ENCODE measurements at places on chromosomes 6 and 20.

DNA sequence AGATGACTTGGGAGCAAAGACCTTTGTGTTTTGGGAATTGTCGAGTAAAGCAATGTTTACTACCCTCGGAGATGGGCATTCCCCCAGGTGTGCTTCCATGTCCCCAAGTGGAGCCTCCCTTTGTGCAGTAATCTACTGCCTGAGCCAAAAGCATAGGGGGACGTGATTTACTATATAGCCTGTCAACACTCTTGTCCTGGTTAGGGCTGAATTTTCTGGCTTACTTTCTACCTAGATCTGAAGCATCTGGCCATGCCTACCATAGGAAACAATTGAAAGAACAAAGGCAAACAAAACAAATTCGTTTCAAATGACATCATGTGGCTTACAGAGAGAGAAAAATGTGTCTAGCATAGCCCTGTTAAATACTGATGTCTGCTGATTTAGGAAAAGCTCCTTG lies 350.6 kb downstream of the SAMD5 start:
- no peak for DNase-seq

DNA sequence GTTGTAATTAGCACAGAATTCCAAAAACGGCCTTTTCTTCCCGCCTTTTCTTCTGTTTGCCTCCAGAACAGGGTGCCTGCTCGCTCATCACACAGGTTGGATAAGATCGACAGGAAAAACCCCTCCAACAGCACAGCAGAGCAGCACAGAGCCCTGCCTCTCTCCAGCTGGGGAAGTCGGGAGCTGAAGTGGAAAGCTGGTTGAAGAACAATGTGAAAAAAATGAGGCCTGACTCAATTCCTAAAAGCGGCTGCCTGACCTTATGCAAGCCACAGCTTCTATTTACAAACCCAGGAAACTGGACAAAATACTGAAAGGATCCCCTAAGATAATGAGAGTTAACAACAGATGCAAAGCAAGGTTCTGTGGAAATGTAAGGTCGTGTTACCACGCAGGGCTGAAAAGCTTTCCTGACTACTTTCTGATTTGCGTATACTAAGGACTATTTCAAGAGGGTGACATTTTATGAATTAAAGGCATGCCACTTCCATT lies 116.9 kb downstream of the TTLL2 start:
- DNase-seq = no peak

DNA sequence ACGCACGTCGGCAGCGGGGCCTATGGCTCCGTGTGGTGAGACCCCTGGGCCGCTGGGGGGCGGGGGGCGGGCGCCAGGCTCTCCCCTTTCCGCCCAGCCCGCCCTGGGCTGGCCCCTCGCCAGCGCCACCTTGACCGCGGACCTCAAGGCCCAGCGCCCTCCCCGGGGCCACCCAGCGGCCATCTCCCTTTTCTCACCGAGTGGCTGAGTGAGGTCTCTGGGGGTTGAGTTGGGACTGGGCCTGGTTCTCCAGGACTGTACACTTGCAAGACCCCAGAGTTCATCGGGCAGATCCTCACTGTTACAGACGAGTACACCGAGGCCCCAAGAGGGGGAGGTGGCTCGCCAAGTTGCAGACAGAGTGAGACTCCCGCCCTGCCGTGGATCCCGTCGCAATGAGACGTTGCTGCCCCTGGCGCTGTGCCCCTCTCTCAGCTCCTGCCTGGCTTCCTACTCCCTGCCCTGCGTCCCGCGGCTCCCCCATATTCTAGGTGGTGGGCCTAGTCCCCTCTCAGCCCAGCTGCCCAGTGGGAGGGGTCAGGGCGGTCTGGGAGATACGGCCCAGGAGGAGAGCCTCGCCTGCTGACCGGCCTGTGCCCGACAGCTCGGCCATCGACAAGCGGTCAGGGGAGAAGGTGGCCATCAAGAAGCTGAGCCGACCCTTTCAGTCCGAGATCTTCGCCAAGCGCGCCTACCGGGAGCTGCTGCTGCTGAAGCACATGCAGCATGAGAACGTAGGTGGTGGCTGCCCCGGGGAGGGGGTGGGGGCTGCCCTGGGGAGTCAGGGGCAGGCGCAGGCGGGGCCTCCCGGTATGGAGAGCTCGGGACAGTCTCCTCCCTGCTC lies 576 bp downstream of the MAPK13 start:
- no peak for DNase-seq

- no peak for DNase-seq
Observed at GRCh38 chr6:90233994-90234393, 62.6 kb downstream of the BACH2 start.

GRCh38 chr20:42734660-42735368 lies 454.9 kb downstream of the PTPRT start:
- no peak for DNase-seq

DNA sequence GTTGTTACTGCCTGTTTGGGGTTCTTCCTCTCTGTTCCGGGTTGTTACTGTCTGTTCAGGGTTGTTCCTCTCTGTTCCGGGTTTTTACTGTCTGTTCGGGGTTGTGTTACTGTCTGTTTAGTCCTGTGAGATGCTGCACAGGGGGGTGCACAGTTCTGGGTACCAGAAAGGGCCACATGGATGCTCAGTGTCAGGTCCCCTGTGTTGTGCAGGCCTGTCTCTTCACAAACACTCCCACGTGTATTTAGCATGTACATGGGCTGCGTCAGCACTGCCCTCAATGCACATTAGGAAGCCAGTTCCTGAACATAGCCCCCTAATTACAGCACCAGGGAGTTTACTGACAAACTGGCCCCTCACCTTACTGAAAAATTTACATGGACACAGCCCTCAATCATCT lies 118.5 kb downstream of the DLL1 start:
- no peak for DNase-seq

- DNase-seq = no peak
Observed at GRCh38 chr20:56808117-56808725, 179.1 kb downstream of the TFAP2C start.

DNA sequence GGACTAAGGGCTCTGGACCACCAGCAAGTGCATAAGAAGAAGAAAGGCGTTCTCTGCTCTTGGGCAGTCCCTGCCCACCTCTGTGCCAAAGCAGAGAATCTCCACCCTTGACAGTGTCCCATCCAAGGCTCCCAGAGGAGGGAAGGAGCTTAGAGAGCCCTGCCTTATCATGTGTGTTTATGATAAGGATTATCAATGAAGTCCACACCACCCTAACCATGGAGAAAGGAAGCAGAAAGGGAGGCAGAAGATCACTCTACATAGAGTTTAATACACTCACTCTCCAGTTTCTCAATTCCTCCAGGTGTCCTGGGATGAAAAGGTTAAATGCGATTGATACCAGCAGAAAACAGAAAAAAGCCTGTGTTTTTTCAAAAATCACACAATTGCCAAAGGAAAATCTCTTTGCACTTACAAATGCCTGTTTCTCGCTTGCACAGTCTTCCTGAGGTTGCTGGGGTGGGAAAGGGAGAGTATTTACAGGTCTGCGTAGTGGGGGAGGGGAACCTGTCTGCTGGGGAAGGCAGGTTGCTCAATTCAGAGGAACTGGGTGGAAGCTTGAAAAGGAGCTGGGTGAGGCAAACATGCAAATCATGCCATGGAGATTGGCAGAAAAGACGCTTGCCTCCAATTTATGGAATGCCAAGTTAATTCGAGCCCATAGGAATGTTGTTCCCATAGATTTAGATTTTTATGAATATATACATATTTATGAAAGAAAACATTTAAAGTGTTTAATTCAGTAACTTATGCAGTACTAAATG lies 104.0 kb downstream of the EYA2 start:
- DNase-seq = no peak

GRCh38 chr6:11428895-11429294 lies 108.7 kb upstream of the TMEM170B start:
- DNase-seq = no peak

- DNase-seq = no peak
Observed at GRCh38 chr6:9745966-9746365, 668.9 kb downstream of the TFAP2A start.

DNA sequence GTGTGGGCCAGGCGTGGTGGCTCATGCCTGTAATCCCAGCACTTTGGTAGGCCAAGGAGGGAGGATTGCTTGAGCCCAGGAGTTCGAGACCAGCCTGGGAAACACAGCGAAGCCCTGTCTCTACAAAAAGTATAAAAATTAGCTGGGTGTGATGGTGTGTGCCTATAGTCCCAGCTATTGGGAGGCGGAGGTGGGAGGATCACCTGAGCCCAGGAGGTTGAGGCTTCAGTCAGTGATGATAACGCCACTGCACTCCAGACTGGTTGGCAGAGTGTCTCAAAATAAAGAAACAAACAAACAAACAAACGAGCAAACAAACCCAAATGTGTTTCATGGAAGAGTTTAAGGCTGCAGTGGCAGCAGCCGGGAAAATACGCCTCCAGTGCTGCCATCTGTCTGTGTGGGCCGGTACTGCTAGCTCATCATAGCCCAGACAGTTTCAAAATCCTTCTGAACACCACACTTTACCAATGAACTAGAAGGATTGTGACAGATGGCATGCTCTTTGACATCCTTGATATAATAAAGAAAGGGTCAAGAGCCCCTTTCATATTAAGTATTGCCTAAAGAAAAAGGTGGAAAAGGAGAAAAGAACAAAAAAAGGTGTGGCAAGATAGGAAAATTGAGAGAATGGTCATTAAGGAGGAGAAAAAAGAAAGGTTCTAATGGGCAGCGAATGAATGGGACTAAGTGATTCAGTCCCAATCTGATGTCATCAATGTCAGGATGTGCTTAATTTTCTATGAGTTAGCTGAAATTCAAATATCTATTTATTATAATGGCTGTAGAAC lies 298.6 kb downstream of the SYNE1 start:
- peak; percentile 46 for DNase-seq

GRCh38 chr6:106064756-106065155 lies 21.4 kb upstream of the PRDM1 start:
- no peak for DNase-seq

DNA sequence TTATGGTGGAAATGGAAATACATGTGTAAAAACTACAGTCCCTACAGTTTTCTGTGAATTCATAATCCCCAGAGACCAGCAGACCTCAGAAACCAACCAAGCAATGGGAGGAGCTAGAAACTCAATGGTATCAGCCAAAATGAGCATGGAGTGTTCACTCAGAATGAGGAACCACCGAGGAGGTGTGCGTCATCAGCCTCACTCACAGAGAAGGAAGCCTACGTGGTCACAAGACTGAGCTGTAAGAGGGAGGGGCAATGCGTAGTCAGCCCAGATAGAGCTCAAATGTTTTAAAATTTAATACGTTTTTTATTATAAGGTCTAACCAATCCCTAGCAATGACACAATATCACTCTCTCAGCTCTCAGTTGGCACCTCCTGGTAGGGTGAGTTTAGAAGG lies 17.4 kb downstream of the MYLK4 start:
- no peak for DNase-seq

DNA sequence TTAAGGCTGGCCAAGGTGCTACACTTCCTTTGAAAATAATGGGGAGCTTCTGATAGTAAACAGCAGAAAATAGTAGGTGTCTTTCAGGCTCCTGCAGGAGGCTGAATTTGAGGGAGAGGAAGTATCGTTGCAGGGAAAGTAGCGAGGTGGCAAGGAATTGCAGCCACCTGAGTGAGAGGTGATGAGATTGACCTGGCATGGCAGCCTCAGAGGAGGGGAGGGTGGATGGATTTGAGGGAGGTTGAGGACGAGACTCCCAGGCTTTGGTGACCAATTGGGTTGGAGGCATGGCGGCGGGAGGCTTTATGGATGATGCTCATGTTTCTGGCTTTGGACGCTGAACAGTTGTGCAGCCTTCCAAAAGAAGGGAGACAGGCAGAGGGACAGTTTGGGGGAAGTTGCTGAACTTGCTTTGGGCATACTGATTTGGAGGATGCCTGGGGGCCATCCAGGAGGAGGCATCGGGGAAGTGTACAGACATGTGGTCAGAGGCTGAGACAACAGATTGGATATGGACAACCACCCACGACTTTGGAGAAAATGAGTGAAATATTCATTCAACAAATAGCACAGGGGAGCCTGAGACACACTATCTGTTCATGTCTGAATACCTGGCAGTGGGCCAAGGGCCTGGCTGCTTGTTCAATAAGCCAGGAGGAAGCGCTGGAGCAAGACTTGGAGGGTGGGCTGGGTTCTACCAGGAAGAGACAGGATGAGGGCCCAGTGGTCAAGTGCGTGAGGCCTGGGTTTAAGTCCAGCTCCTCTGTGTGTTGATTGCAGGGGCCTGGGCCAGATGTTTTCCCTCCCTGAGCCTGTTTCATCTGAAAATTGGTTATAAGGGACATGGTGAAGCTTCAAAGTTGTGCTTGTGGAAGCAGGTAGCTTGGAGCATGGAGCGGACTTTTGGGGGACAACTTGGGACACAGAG lies 113.2 kb downstream of the CEBPB start:
- peak; percentile 57 for DNase-seq

DNA sequence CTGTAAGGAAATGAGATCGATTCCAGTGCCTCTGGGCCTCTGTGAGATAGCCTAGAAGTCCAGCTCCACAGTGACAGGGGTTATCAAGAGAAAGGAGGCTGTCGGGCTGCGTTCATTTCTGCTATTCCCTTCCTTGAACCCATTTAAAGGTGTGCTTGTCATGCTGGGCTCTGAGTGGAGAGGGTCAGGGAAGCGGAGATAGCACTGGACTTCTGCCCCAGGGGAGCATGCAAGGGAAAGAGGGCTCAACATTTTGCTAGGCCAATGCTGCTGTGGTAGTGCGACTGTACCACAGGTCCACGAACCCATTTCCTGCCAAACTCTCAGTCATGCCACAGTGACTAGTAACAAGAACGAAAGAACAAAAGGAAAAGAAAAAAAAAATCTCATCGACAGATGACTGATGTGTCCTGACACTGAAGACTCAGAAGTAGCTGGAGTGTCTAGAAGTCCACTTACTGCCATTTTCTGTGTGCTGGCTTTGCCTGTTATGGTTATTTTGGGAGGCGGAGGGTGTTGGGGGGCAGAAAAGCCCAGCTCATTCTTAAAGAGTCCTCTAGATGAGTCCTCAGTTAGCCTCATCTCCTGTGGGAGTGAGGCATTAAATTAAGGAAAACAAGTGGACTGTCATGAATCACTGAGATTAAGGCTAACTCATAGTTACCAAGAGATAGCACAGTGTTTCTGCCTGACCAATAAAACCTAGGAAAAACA lies 8.1 kb downstream of the NEDD9 start:
- DNase-seq = no peak

- no peak for DNase-seq
Observed at GRCh38 chr6:36117658-36118549, 12.4 kb upstream of the MAPK13 start.
